ENCODE measurements at places on chromosomes 1 and 21. TPM values are rescaled to one million over a fixed set of nuclear protein-coding genes. Genes with fewer than 3 reads are reported as not detected.

NKAIN1 gene
- total RNA-seq = not detected

SPRR3 gene
- 79.0 TPM for total RNA-seq

SPATA46 gene
- total RNA-seq = not detected

SYNC gene
- 6.4 TPM for total RNA-seq

NECAP2 gene
- total RNA-seq = 40.6 TPM

FAM151A gene
- not detected for total RNA-seq

UHMK1 gene
- total RNA-seq = 49.7 TPM

KIAA1614 gene
- 5.6 TPM for total RNA-seq

TFF1 gene
- total RNA-seq = 2.6 TPM

DNA sequence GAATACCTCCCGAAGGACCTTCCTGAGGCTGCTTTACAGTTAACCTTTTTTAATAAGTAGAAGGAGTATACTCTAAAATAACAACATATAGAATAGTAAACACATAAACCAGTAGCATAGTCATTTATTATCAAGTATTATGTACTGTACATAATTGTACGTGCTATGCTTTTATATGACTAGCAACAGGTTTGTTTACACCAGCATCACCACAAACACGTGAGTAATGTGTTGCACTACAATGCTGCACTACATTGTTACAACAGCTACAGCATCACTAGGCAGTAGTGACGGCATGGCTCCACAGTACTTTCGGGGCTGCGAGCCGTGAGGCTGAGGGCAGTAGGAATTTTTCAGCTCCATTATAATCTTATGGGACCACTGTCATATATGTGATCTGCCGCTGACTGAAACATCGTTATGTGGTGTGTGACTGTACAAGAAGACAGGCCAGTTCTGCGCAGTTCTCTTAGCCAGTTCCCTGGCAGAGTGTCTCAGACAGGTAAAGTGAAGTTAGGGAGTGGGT is 82.8 kb upstream of the LRRC8D start:
- DNase-seq = no peak

DNA sequence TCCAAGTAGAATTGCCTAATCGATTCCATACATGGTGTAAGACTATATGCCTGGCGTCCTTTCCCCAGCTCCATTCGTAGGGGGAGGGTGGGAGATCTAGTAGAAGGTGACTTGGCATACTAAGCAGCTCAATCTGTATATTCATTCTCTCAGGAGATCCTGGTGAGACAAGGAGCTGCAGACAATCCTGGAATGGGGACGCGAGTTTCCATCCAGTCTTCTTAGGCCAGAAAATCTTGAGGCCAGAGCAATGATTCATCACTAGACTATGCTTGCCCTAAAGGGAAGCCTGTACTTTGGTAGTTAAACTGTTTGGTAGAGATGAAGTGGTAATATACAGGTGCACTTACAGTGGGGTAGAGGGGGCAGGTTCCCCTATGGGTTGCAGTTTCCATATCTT is 468.7 kb downstream of the ADGRL2 start:
- no peak for DNase-seq

- DNase-seq = no peak
These were observed 2.0 kb downstream of the GPR88 start for GRCh38 chr1:100539836-100540536.

GRCh38 chr1:205907794-205908193 is 35.5 kb downstream of the SLC26A9 start:
- no peak for DNase-seq

DNA sequence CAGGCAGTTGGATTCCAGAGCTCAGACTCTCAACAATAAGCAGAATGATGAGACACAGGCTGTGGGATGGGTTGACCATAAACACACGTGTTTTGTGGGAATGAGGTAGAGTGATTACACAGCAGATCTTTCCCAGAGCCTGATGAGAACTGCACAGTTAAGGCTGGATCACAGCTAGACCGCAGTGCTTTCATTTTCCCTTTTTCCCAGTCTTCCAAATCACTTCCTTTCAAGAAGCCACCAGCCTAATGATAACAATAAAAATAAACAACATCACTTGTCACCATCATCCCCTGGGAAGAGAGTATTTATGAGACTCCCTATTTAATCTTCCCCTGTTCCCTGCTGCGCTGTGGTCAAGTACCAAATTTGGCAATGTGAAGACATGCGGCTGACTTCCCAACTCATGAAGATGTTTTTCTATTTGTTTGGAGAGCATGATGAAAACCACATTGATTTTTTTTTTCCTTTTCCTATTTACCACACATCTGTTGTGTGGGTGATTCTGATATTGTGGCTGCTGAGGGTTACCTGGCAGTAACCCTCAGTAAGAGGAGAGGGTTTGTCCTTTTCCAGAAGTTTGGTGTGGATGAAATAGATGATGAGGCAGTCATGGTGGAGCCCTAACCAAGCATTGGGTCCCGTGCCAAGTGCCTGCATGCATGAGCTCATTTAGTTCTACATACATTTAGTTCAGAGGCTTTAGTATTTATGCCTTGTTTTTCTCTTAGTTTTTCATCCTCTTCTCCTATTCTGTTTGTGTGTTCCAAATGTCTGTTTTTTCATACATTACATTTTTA is 248.9 kb upstream of the HOOK1 start:
- DNase-seq = no peak

GRCh38 chr1:209248649-209249279 is 334.8 kb upstream of the CAMK1G start:
- peak; percentile 72 for DNase-seq

- DNase-seq = no peak
These were observed 122.7 kb downstream of the KCNN3 start for GRCh38 chr1:154747380-154747739.

DNA sequence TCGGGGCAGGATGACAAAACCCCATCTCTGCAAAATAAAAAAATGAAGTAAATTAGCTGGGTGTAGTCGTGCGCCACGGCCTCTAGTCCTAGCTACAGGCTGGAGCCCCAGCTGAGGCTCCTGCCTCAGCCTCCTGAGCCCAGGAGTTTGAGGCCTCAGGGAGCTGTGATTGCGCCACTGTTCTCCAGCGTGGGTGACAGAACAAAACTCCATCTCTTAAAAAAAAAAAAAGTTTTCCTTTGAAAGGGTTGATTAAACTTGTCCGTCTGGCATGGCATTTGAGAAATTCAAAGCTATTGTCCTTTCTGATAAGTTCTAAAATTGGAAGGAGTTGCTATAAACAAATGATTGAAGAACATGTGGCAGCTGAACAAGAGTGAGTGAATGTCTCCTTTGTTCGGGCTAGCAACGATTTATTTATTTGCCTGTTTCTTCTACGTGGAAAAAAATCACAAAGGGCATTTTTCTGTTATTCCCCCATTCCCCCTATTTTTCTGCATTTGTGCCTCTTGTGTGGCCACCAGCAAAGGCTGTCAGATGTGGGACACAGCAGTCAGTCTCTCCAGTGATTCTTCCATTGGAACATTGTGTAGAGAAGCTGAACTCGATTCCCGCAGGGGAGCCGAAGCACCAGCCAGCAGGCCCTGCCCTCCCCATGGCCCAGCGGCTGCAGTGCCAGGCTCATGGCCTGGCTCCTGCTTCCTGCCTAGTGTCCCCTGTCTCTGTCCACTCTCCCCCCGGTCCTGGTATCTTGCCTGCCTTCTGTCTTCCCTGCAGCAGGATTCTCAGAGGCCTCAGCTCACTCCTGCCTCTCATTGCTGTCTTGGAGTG is 21.5 kb upstream of the PWP2 start:
- DNase-seq = peak; percentile 34

DNA sequence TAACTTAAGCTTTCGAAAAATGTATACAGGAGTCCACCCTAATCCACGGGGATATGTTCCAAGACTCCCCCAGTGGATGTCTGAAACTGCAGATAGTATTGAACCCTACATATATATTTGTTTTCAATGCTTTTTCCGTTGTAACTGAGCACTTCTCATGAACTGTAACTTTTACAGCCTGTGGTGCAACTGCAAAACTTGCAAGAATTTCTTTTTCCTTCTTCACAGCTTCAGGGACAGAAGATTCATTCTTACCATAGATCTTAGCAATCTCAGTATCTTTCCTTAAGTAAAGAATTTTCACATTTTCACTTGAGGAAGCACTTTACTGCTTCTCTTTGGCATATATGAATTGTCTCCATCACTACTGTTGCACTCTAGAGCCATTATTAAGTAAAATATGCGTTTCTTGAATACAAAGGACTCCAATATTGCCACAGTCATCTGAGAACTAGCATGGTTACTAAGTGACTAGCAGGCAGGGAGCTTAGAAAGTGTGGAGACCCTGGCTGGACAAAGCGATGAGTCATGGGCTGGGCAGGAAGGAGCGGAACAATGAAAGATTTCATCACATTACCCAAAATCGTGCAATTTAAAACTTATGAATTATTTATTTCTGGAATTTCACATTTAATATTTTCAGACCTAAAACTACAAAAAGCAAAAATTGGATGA is 14.1 kb downstream of the DPYD start:
- peak; percentile 45 for DNase-seq

DNA sequence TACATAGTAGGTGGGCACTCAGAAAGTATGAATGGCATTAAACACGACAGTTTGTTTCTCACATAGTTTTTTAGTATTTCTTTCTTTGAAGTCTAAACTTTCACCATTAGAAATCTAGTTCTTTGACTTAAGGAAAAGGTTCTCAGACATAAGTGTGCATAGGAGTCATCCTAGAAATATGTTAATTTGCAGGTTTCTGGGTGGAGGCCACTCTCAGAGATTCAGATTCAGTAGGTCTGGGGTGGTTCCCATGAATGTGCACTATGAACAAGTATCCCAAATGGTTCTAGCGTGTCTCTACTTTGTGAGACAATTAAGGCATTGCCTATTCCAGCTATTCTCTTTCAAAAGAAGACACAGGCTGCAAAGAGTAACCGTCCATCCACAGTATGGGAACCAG is 119.3 kb downstream of the NGF start:
- DNase-seq = no peak

- peak; percentile 36 for DNase-seq
These were observed 615.9 kb downstream of the PTPRU start for GRCh38 chr1:29852248-29852647.

DNA sequence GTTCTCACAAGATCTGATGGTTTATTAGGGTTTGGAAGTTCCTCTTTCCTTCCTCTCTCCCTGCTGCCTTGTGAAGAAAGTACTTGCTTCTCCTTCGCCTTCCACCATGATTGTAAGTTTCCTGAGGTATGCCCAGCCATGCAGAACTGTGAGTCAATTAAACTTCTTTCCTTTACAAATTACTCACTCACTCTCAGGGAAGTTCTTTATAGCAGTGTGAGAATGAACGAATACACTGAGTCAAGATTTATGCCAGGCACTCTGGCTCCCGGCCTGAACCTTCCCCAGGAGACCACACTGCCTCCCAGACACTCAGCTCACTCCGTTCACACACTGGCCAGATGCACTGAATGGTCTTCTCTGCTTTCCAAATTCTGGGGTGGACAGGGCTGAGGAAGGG is 308.3 kb upstream of the AJAP1 start:
- DNase-seq = no peak

- no peak for DNase-seq
These were observed 119.1 kb downstream of the ERG start for GRCh38 chr21:38379147-38379546.

GRCh38 chr1:204419064-204419403 is 7.4 kb upstream of the PPP1R15B start:
- DNase-seq = no peak

DNA sequence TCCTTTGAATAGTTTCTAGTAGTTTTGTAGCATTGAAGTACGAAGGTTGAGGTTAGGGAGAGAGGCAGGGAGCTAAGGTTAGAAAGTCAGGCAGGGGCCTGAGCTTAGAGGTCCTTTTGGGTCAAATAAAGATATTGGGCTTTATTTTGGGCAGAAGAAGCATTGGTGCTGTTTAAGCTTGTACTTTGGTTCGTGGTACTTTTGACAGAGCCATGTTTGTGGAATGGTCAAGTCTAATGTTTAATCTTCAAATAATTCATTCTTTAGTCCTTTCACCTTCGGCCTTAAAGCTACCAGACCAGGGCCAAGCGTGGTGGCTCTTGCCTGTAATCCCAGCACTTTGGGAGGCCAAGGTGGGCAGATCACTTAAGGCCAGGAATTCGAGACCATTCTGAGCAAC is 12.5 kb downstream of the FGGY start:
- no peak for DNase-seq

DNA sequence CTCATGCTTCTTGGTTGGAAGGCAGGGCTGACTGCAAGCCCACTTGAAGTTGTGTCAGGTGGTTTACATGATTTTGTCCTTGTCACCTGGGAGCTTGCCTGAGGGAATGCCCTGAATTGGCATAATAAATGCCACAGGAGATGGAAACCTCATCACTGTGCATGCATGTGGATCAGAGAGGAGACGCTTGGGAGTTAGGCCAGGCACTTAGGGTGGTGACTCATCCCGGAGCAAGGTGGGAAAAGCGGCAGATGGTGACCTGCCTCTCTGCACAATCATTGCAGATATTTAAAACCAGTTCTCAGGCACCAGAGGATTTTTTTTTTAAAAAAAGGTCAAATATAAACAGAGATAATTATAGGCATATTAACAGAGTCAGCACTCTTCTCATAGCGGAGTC is 202.2 kb upstream of the KIAA0040 start:
- DNase-seq = no peak

DNA sequence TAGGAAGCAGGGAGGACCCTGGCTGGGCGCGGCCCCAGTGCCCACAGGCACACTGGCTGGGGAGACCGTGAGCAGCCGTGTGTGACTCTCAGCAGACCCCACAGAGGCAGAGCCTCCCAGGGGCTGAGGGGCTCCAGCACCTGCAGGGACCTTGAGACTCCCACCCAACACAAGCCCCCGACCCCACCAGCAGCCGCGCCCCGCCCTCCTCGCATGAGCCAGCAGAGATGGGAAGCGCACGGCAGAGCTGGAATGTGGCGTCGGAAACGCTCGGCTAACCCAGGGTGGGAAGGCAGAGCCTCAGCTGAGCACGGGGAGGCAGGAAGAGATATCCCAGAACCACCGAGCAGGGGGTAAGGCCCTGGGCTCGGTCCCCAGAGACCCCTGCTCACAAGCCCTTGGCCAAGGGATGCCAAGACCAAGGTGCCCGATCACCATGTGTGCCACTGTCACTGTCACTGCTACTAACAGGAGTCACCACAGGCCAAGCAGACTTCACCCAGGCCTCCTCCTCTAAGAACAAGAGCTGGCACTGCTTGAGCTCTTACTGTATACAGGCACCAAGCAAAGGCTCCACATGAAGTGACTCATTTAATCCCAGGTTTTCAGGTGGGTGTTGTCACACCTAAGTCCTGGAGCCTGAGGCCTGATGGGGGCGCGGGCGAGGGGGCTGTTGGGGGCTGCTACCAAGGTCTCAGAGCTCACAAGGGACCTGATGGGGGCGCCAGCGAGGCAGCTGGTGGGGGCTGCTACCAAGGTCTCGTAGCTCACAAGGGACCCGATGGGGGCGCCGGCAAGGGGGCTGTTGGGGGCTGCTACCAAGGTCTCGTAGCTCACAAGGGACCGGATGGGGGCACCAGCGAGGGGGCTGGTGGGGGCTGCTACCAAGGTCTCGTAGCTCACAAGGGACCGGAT is 20.1 kb downstream of the MEGF6 start:
- DNase-seq = no peak

All from ureter (tissue), 1 donor.